ENCODE measurements at places on chromosomes 12 and 14.
A peak's percentile ranks its signal among the peaks of the same experiment; 100 is the strongest.

- no peak for DNase-seq
These were observed 240.8 kb upstream of the PWP1 start for GRCh38 chr12:107444771-107445170.

DNA sequence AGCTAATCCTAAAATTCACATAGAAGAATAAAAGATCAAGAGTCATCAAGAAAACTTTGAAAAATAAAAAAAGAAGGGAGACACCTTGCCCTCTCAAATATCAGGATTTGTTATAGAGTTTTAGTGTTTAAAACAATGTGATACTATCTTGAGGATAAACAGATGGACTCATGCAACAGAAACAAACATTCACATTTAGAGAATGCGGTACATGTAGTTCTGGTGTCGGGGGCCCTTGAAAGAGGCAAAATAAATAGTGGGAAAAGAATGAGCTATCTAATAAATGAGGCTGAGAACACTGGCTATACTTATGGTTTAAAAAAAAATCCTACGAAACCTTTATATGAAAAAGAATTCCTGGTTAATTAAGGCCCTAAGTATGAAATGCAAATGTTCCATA is 127.7 kb downstream of the LLPH start:
- no peak for DNase-seq

- DNase-seq = no peak
These were observed 13.0 kb downstream of the TBX5 start for GRCh38 chr12:114392909-114393308.

DNA sequence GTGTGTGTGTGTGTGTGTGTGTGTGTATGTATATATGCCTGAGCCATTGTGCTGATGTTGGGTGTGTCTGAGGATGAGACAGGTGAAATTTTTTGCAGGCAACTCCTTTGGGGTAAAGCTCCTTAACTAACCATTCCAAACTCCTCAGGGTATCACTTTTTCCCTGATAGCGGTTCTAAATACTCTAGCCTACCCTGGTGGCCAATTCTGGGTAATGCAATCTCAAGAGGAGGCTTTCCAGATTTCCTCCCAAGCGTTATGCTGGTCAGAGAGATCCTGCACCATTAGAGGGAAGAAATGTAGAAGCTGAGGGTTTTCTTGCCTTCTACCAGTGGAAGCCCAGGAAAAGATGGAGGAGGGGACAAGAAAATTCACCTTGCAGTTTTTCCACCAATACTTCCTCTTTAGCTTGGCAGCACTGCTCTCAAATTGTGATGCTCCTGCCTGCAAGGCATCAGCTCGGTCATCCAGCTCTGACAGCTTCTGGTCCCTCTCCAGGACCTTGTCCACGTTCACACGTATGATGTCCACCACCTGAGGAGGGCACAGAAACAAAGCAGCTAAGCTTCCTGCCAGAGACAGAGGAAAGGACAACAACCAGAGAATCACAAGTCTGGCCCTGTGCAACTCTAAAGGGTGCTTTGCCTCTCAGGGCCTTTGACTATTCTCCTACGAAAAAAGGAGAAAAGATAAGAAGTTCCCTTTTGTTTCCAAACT is 4.9 kb downstream of the VAMP1 start:
- DNase-seq = no peak

GRCh38 chr12:113740699-113741098 is 225.4 kb downstream of the RBM19 start:
- DNase-seq = no peak

DNA sequence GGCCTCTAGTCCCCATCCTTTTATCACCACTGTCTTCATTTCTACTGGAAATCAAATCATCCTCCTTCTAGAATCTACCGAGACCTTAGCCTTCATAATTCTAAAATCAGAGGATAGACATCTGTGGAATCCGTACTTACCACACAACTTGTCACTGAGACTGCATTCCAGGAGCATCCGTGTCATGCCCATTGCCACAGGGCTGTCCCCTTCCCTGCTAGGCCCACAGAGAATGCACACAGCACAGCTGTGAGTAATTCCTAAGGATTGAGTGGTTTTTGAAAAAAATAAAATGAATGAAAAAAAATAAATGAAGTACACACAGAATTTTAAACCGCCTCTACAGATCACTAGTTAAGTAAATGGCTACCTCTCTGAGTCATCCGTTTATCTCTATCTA is 21.0 kb upstream of the MAGOHB start:
- no peak for DNase-seq

DNA sequence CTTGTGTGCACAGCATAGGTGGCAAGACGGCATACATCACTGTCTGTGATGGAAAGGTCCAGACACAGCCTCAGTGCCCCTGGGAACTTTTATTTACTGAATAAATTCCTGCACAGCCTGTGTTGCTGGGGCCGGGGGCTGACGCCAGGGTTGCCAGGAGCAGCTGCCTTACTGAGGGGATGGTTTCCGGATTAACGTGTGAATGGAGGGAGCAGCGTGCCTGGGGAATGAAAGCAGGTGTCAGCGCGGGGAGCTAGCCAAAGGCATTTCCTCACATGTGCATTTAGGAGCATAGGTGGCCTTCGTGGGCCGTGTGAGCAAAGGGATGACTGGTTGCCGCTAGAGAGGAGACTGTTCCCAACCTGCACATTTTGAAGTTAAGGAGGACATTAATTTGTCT is 41.6 kb downstream of the SFSWAP start:
- DNase-seq = no peak

GRCh38 chr12:93029091-93029490 is 100.0 kb upstream of the EEA1 start:
- DNase-seq = no peak

DNA sequence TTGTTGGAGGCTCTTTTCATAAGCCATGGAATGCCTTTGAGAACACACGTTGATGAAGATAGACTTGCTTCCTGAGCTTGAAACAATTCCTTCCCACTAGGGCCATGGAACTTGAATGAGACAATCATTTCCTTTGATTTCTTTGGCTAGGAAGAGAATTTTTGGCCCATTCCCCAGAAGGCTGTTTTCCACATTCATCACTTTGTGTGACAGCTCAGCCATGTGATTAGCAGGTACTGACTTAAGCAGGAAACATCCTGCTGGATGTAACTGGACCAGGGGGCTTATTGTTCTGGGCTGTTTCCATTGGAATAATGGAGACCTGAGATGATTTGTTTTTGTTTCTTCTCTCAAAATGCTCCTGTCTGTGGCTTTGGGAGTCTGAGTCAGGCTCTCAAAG is 469.8 kb upstream of the SEL1L start:
- no peak for DNase-seq

DNA sequence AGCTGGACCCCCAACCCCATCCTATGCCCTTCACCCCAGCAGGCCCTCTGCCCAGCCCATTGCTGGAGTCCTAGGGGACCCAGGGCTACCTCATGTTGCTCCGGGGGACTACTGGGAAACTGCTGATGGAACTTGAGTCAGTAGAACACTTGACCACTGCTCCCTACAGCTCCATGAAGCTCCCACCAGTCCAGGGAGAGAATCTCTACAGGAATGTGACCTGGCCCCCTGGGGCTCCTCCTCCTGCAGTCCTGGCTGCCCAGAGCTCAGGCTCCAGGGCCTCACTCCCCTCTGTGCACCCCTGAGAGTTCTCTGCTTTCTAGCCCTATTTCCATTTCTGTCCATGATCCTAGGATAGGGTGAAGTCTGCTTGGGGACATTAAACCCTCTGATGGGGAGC is 10.8 kb upstream of the AQP2 start:
- DNase-seq = no peak

DNA sequence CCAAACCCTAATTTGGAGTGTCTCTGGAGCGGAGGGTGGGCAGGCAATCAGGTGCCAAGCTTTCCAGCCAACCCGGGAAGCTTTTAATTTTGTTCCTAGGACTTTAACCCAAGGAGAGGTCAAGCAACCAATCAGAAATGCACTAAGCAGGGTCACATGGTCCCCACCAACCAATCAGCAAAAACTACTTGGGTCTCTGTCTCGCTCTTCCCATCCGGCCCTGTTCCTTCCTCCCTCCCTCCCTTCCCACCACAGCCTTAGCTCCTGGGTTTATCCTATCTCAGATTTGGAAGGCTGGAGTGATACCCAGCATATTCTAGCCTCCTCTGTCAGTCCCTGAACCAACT is 7.3 kb downstream of the HOXC5 start:
- no peak for DNase-seq

GRCh38 chr12:226401-226800 is 12.4 kb upstream of the SLC6A12 start:
- DNase-seq = no peak

- DNase-seq = peak; percentile 67
These were observed 59.0 kb upstream of the SCN8A start for GRCh38 chr12:51531978-51532497.

DNA sequence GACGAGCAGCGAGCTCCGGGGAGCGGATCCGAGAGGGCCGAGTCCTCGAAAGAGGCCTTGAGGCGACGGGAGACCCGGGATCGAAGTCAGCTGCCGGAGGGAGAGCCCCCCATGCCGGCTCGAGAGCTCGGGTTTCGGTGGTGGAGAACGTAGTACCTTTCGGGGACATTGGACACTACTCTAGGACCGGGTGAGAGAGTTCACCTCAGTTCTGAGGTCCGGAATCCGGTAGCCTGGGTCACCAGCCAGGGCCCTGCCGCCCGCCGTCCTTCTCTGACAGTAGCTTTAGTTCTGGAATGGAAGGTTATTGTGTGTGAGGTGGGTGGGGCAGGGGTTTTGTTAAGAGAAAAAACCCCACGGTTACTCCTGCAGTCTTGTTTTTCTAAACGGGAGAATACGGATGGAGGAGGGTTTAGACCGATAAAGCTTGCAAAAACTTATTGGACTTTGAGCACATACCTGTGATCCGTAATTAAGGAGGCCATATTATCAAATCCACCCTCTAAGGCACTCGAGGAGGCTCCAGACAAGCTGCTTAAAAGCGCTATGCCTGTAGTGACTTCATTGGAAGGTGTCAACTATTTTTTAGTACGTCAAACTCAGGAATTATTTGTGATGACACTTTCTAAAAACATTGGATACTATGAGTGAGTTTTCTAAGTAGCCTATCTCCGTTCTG is 765 bp downstream of the SCYL2 start:
- no peak for DNase-seq

- no peak for DNase-seq
These were observed 383.6 kb downstream of the BCAT1 start for GRCh38 chr12:24565300-24565699.

GRCh38 chr12:55915482-55915859 is 12.2 kb downstream of the PYM1 start:
- DNase-seq = no peak

DNA sequence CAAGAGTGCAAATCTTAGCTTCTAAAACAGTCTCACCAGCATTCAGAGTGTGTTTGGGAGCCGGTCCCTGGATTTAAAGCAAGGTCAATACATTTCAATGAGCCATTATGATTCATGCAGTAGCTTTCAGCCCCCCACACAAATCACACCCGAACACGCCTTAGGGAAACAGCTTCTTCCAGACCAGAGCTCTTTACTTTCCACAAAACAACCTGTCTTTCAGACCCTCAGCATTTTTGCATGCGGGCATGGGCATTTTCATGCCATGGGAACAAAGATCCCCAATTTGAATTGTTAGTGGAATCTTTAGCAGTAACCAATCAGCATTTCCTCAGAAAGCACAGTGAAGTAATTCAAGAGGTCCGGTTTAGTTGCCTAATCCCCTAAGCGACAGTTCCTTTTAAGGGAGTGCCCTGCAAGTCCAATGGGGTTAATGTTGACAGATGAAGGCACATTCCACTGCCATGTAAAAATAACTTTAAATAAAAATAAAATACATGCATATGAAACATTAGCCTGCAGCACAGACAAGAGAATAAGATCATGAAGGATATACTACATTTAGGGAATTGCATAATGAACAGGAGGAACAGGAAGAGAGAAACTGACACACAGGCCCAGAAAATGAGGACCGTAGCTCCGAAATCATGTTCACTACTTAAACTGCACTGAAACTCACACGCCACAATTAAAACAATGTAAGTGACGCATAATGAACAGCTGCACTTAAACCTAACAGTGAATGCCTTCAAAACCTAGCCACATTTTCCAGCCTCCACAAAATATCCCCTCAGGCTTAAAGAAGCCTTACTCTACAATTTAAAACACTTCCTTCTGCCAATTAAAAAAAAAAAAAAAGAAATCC is 4.0 kb downstream of the VPS37B start:
- DNase-seq = no peak

GRCh38 chr14:88322504-88323085 is 474 bp downstream of the KCNK10 start:
- DNase-seq = no peak

DNA sequence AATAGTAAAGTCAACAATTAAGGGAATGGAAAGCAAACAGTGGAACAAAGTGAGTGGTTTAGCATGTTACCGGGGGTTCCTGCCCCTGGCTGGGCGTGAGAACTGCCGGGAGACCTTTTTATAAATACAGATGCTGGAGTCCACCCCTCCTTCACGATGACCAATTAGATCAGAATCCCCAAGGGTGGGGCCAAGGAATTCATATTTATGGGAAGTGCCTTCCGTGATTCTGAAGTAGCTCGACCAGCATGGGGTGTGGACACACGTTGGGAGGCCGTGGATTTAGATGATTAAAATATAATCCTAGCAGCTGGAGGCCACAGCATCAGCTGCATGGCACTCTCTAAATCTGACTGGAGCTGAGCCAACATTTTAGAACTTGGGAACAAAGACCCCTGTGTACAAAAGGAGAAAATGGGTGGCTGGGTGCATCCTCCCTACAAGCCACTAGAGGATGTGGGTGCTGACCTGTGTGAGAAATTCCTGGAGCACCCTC is 87.9 kb downstream of the SRRM4 start:
- no peak for DNase-seq

DNA sequence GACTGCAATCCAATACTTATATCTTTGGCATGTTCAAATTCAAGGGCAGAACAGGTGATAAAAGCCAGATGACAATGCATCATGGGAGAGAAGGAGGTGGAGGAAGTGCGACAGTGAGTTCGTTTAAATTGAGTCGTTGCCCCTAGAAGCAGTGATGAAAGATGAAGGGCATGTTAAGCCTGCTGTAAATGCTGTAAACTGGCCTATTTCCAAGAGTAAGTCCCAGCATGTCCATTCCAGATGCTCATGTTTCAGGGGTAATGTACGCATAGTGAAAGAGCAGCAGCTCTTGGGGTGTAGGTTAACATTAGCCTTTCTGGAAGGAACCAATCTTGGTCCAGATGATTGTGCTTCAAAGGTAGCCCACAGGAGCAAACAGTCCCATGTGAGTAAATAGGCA is 97.1 kb downstream of the C2CD5 start:
- DNase-seq = no peak

- DNase-seq = peak; percentile 25
These were observed 20.1 kb upstream of the CCDC63 start for GRCh38 chr12:110826592-110827200.

- no peak for DNase-seq
These were observed 131.6 kb downstream of the SAMD4A start for GRCh38 chr14:54698501-54698900.

GRCh38 chr12:18703911-18704310 is 33.9 kb downstream of the PLCZ1 start:
- DNase-seq = no peak

DNA sequence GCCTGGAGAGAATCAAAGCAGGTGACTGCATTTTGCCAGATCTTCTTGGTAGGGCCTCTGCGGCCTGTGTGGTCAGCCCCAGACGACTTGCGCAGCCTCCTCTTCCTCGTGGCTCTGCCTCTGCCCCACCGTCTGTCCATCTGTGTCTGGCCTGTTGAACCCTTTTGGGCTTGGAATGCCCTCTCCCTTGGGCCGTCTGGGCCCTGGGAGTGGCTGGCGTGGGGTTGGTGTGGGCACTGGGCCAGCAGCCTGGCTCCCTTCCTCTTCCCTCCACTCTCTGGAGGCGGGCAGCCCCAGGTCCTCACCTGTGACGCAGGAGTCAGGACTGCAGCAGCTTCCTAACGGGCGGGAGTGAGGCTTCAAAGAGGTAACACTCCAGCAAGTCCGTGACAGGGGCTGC is 9.7 kb upstream of the CCDC197 start:
- DNase-seq = no peak

Measured in substantia nigra (tissue), 51 donors.